ENCODE measurements at places on chromosomes 3 and 15.

- DNase-seq, result peak; percentile 72
These were observed 44.6 kb downstream of the CORO2B start for GRCh38 chr15:68623301-68623892.

GRCh38 chr3:73513260-73513659, 111.5 kb downstream of the PDZRN3 start:
- DNase-seq, result no peak

GRCh38 chr3:557972-558371, 361.4 kb downstream of the CHL1 start:
- no peak for DNase-seq

GRCh38 chr3:97576221-97576620, 188.3 kb upstream of the ARL6 start:
- DNase-seq, result no peak

DNA sequence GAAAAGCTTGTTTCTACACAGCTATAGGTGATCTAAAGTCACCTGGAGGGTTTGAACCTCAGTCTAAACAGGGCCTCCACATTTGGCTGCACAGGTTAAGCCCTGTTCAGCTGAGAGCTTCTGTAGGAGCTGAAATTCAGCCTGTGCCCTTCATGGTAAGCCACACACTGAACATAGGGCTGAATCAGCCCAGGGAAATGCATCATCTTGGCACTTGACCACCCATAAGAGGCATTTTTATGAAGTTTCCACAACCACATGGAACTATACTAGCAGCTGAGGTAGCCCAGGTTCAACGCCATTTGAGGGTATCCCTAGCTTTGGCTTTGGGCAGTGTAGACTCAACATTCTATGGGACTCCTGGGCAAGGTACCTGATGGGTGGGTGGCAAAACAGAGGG, 126.8 kb downstream of the FAM174B start:
- no peak for DNase-seq

- no peak for DNase-seq
These were observed 3.5 kb upstream of the ITGB5 start for GRCh38 chr3:124890573-124891190.

- no peak for DNase-seq
These were observed 293.3 kb upstream of the RGMA start for GRCh38 chr15:93382200-93382820.

DNA sequence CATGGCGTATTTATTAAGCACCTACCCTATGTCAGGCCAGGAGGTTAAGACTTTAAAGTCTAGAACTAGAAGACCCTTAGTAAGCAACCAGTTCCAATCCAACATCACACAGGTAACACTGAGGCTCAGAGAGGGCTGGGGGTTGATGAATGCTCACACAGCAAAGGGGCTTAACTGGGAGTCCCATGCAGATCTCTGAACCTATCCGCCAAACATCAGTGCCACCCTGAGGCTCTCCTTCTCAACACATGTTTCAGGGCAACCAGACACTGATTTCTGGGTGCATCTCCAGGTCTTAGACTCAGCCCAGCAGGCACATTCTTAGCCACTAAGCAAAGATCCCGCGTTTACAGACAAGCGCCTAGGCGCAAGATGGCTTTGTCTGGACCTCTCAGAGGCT, 92.0 kb upstream of the SLC6A11 start:
- DNase-seq, result no peak

GRCh38 chr3:150079029-150079739, 108.5 kb upstream of the PFN2 start:
- DNase-seq, result peak; percentile 93

DNA sequence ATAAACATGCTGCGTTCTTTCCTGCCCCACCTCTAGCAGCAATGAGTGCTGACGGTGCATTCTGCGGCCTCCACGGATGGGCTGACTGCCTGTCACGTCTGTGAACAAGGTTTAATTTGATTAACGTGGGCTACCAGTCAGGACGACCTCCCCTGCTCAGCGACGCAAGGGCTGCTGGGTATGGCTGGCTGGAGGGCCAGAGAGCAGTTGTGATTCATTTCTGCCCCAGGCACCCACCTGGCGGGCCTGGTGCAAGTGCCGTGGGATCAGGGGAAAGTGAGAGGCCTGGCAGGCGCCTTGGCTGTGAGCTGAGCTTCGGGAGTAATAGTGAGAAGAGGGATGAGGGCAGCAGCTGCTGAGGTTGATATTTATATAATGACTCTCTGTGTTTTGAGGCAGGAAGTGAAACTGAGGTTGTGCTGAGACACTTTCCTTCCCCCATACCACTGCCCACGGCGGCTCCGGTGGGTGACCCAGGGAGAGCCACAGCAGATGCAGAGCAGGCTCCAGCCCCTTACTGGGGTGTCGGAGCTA, 190.4 kb upstream of the BCL6 start:
- no peak for DNase-seq

GRCh38 chr15:58139989-58140522, 1.9 kb downstream of the AQP9 start:
- peak; percentile 49 for DNase-seq

All from fibroblast of mammary gland (primary cell).